ENCODE measurements at places on chromosomes 2 and 18.

DNA sequence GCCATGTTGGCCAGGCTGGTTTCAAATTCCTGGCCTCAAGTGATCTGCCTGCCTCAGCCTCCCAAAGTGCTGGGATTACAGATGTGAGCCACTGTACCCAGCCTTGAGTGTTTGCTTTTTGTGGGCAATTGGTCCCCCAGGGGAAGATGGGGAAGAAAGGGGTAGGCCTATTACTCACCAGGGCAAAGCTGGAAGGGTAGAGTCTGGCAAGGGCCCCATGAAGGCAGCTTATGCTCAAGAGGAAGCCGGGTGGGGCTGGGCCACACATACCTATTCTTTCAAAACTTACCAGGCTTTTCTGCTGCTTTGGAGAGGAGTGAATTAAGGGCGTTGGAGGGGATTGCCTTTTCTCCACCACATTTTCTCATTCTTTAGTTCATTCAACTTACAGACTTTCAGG lies 24.5 kb upstream of the CD28 start:
- DNase-seq, result no peak

DNA sequence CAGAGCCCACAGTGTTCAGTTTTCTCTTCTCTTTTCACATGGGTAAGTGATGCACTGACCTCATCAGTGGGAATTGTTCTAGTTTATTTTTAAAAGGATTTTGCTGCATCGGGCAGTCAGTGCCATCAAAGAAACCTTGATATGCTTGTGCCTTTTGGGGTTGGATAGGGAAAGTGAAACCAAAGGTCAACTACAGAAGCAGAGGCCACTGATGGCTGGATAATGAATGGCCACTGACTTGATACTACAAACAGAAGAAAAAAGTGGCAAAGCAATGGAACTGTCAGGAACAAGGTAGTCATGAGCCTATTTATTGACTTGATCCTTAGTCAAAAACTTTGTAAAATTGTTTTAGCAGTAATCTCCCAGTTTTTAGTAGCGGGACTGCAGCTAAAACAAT lies 636.3 kb upstream of the ZEB2 start:
- DNase-seq, result no peak

GRCh38 chr2:13334545-13334944 lies 617.8 kb downstream of the TRIB2 start:
- DNase-seq, result no peak

DNA sequence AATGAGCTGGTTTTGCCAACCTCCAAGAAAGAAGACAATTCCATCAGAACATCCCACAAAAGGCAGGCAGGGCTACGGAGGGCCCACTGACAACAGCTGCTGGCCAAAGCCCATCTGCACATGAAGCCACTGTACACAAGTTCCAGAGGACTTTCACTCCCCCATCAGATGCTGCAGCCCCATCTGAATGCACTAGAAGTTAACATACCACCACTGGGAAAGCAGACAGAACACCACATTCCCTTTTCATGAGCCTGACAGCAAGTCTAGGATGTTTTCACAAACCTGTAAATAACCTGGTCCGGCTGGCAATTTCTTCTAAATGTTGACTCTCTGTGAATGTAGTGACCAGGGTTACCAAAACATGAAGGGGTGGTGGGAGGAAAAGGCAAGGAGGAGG lies 41.5 kb downstream of the CCBE1 start:
- no peak for DNase-seq

GRCh38 chr2:60091266-60091665 lies 462.2 kb downstream of the BCL11A start:
- DNase-seq, result no peak

DNA sequence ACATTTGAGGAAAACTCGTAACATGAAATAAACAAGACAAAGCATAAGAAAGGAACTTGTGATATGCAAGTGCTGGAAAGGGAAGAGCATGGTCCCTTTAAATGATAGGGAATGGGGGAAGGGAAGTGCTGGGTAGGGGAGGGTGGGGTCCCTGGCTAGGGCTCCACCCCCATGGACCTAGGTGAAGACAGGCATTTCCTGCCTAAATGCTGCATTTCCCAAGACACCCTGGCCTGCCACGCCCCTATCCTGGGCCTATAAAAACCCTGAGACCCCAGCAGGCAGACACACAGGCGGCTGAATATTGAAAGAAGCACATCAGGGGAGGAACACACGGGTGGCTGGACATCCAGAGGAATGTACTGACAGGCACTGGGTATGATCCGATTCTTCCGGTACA lies 499.9 kb downstream of the ZEB2 start:
- no peak for DNase-seq

GRCh38 chr2:9918275-9918674 lies 33.2 kb upstream of the GRHL1 start:
- DNase-seq, result no peak

DNA sequence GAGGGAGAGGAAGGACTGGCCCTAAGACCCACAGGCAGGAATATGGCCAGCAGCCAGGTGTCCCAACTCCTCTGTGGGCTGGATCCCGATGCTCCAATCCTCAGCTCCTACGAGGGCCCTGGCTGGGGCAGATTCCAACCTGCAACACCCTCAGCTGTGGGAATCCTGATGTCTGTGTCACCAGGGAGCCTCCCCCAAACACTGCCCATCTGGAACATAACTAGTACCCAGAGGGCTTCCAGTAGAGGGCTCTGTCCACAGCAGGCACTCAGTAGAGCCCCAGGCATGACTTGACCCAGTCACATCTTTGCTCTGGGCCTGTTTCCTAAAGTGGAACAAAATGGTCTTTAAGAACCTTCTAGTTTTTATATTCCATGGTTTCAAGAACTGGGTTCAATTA lies 20.6 kb upstream of the LOXHD1 start:
- DNase-seq, result no peak

DNA sequence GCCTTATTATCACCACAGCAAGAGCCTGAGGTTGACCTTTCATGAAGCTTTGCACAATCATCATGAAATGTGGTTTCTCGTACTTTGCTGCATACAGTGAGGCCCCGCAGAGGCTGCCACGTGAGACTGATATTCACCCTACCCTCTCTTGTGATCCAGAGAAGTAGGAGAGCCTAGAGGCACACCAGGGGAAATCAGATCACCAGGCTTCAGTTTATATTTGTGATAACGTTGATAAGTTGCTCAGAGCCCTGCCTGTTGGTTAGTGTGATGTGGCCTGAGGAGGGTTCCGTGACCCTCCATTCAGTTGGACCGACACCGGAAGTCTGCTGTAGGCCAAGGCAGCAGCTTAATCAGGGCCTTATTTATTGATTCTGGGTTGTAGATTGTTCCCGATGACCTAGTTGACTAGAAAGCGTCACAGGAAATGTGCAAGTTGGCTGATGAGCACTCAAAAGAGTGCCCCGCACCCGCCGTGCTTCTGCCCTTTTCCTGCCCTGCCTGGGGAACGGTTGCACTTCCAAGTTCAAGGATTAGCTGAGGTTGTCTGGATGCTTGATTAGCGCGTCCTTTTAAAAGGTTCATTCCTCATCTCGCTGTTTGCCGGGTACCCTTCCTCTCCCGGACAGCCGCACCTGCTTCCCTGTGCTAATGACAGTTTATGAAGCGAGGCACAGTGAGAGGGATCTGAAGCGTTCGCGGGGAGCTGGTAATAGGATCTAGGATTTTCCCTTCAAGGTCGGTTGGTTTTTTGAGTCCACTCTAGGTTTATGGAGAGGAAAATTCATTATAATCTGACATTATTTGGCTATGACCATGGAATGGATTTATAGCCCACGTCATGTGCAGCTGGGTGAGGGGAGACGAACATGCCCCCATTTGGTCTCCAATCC lies 146.4 kb downstream of the SH3RF3 start:
- no peak for DNase-seq

DNA sequence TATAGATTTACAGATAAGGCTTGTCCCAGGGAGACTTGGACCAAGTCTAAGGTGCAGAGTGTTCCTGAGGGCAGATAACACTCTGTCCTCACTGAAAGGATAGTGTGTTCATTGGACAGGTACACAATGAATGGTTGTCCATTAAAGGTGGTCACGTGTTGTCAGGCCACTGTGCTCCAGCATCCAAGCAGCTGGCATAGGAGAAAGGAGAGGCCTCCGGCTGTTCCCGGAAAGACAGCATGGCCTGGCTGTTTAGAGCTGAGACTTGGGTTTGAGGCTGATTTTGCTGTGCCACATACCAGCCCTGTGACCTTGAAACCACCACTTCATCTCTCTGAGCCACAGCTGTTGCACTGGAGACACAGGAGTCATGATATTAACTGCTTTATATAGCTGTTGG lies 19.6 kb upstream of the SULT1C3 start:
- no peak for DNase-seq

DNA sequence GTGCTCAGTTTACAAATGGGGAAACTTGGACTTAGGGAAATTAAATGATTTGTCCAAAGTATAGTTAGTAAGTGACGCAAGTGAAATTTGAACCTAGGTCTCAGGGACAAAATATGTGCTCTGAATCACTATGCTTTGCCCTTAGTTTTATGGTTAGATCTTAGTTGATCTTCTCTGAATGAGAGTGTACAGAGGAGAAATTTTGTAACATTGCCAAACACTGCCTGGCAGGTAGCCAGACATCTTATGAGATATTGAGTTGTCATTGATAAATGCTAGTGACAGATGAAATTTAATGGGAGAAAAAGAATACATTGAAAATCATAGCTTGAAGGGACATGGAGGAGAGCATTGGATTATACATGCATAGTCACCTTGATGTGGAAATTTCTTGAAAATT lies 91.4 kb downstream of the GALNT1 start:
- DNase-seq, result no peak

GRCh38 chr2:42492691-42493467 lies 903 bp downstream of the KCNG3 start:
- DNase-seq, result no peak

DNA sequence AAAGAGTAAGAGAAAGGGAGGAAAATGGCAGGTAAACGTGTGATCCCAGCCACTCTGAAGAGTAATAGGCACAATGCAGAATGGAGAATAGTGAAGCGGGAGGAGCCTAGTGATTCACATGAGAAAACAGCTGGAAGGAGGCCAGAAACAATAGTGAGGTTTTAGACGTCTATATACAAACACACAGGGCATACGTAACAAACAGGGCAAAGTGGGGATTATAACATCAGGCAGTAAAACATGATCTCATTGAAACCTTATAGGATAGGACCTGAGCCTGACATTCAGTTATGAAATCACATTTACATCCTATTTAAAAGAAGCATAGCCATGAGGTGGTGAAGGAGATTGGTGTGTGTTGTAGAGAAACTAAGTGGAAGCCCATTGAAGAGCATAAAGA lies 33.0 kb upstream of the GATA6 start:
- DNase-seq, result no peak

DNA sequence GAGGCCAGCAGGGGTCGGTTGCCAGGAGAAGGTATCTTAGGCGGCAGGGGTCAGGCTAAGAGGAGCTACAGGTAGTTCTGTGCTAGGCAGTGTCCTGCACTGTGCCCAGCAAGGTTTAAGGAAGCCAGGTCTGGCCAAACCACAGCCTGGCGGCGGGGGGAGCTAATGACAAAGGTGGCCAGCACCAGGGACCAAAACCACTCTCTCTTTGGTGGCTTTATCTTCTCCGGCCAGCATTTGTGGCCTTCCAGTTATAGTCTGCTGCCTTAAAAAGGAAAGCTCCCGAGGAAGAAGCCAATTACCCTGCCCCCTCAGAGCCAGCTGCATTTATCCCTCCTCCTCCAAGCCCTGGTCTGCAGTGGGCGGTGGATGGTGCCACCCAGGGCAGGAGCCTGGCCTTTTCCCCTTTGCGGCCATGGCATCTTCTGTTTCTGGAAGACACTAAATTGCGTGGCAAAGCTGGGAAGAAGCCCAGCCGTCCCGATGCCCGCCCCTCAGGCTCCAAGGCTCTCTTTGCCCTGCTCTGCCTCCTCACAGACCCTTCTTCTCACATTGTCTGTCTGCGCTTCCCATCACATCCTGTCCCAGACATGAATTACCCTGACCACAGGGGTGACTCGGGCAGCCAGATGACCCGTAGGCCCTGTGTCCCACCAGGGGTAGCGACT lies 94.6 kb downstream of the EN1 start:
- DNase-seq, result no peak

DNA sequence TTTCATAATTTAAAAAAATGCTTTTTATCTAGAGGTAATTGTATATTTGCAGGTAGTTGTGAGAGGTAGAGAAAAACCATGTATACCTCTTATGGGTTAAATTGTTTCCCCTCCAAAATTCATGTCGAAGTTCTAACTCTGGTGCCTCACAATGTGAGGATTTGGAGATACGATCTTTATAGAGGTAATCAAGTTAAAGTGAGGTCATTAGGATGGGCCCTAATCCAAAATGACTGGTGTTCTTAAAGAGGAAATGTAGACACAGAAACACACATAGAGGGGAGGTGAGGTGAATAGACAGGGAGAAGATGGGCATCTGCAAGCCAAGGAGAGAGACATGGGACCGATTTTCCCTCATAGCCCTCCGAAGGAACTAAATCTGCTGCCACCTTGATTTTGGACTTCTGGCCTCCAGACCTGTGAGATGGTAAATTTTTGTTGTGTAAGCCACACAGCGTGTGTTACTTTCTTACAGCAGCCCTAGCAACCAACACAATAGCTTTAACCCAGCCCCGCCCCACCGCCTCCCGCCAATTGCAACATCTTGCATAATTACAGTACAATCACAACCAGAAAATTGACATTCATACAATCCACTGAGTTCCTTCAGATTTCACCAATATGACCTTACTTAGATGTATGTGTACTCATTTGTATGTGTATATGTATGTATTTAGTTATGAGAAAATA lies 208.9 kb downstream of the MIB1 start:
- DNase-seq, result no peak

GRCh38 chr2:207676827-207677354 lies 34.5 kb upstream of the CCNYL1 start:
- no peak for DNase-seq

GRCh38 chr2:75574106-75574505 lies 13.4 kb upstream of the EVA1A start:
- no peak for DNase-seq

- no peak for DNase-seq
Observed at GRCh38 chr2:197054437-197054836, 127.9 kb upstream of the PGAP1 start.

- DNase-seq, result no peak
Observed at GRCh38 chr2:134282629-134283400, 28.9 kb downstream of the MGAT5 start.

- DNase-seq, result no peak
Observed at GRCh38 chr2:147569426-147569825, 275.4 kb upstream of the ACVR2A start.

- no peak for DNase-seq
Observed at GRCh38 chr2:145257931-145258330, 738.0 kb upstream of the ZEB2 start.

DNA sequence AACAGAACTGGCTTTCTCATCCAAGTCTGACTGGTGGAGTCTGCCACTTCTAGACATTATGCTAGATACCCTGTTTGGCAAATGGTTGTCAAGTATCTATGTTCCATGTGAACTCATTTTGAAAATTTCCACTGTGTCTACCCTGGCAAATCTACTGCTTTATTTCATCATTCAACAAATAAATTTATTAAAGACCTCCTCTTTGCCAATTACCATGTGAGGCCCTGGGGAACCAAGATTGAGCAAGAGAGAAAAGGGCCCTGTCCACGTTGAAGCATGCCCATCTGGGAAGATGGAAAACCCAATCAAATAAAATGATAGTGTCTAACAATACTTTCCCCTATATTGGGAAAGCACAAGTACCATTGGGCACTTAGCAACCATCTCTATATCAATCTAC lies 582.4 kb downstream of the IRS1 start:
- DNase-seq, result no peak

Measured in NT2/D1 (cell line).